Panc1 (cell line): ENCODE measurements at places on chromosomes 13 and 19.
A peak's percentile ranks its signal among the peaks of the same experiment; 100 is the strongest.

DNA sequence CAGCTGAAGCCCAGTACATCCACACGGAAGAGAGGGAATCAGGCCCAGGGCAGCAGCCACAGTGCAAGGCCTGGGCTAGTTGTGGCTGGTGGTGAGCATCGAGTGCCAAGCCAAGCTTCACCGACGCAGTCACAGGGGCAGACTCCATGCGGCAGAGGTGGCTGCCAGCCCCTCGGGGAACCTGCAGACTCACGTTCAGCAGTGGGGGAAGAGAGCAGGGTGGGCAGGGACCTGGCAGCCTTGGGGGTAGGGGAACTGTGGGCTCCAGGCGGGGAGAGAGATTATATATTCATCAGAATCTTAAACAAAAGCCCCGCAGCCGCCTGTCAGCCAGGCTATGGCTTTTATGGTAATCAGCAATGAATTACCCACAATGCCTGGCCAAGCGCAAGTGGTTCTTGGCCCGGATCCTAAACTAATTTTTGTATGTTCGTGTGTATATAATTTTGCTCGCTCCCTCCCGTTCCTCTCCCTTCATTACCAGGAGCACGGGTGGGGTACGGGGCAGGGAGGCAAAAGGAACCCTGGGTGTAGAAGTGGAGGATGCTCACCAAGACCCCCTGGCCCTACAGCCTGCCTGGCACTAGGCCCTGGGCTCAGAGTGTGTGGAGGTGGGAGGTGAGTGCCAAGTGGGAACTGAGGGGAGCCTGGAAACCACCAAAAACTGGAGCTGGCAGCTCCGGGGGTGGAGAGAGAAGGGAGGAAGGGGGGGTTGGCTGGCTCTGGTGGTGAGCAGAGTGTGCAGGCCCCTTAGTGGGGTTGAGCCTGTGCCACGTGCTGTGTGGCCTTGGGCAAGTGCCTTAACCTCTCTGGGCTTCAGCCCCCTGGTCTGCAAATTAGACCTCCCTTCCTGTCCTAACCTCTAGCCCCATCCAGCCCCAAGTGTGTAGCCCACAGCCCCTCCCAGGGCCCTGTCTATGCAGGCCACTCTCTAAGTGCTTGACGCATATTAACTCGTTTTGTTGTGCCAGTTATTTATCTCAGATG lies 31.9 kb downstream of the PTPRS start:
- peak overlapping the region; percentile 72; the same call in 1 of the 2 replicates for H3K27ac ChIP-seq
- no peaks in the 10 kb centered on the region for H3K27me3 ChIP-seq
- peaks cover 3% of the 10 kb centered on the region; the same call in 1 of the 2 replicates for H3K4me1 ChIP-seq
- H3K36me3 ChIP-seq, result no peaks in the 10 kb centered on the region

DNA sequence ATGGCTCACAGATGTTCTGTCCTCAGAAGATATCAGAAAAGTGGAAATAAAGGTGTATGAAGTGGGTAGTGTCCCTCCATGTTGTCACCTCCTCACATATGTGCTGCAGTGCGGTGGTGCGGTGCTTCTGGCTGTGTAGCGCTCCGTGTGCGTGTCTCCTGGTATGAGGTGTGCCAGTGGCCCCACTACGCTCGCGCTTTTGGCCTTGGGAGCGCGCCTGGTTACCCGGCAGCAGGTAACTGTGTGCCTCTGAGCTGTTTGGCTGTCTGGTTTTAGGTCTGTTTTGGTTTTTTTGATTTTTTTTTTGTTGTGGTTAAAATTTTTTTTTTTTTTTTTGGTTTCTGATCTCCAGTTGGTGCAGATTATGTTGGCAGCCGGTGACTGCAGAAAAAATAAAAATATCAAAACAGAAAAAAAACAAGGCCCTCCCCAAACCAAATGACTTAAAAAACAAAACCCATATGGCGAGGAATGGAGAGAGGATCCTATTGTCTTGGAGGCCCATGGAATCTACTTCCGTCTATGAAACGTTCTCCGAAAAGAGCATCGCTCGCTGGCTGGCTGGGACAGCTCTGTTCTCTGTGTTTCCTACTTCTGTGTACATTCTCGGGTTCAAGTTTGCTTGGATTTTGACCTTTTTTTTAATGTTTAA lies 7.9 kb downstream of the HNRNPL start:
- H3K4me3 ChIP-seq, result no peak overlapping the region
- peak overlapping the region; percentile 80 for H3K27ac ChIP-seq
- no peak for DNase-seq
- H3K4me1 ChIP-seq, result peaks cover 86% of the 10 kb centered on the region

DNA sequence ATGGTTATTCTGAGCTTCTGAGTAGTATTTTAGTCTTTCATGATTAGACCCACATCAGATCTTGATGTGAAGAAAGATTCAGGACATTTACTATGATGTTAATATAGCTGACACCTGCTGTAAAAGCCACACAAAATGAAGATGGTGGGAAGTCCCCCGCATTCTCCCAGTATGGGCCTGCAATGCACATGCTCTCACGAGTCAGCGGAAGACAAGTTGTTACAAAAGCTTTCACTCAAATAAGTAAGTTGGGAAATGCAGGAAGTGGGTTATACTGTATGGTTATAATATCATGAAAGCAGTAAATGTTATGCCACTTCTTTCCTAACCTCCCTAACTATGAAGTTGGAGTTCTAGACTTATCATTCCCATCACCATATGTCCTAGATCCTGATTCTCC lies 171.9 kb downstream of the KLF5 start:
- H3K27me3 ChIP-seq, result no peaks in the 10 kb centered on the region
- H3K27ac ChIP-seq, result no peak overlapping the region
- H3K4me3 ChIP-seq, result no peak overlapping the region

DNA sequence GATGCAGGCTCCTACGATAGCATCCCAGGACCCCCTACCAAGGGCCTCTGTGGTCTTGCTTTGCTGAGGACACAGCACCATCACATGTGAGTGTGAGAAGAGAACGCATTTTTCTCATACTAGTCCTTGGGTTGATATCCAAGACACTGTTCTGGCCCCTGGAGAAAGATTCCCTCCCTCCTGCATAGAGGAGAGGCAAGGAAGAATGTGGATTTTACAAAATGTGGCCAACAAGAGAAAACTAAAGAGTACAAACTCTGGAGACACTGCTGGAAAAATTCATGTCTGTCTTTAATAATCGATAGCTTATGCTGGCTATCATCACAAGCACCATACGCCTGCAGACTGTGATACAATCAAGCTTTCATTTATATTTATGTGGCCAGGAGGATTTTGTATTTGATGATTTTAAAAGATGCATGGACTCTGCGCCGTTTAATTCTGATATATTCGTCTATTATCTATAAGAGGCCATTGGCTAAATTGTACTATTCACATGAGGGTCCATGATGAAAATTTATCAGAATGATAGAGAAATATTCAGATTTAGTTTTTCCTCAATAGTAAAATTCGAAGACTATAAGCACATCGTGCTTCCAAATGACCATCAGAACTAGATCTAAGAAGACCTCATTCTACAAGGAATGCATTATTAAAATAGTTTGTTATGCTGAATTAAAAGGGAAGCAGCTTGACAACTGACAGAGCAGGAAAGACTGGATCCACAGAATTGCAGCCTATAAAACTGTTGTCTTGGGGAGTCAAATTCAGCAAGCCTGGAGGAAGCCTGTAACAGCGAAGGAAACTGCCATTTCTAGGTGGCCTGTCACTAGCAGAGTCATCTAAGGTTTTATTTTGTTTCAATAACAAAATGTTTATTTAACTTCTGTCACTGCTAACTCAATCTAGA lies 578.7 kb downstream of the DIAPH3 start:
- H3K4me3 ChIP-seq, result no peak overlapping the region
- no peak for DNase-seq
- no peaks in the 10 kb centered on the region for H3K4me1 ChIP-seq
- H3K36me3 ChIP-seq, result no peaks in the 10 kb centered on the region

GRCh38 chr13:90498096-90498495 lies 849.4 kb upstream of the MIR17HG start:
- no peak overlapping the region for H3K27ac ChIP-seq
- no peaks in the 10 kb centered on the region for H3K4me1 ChIP-seq
- no peak for DNase-seq
- no peaks in the 10 kb centered on the region for H3K27me3 ChIP-seq

DNA sequence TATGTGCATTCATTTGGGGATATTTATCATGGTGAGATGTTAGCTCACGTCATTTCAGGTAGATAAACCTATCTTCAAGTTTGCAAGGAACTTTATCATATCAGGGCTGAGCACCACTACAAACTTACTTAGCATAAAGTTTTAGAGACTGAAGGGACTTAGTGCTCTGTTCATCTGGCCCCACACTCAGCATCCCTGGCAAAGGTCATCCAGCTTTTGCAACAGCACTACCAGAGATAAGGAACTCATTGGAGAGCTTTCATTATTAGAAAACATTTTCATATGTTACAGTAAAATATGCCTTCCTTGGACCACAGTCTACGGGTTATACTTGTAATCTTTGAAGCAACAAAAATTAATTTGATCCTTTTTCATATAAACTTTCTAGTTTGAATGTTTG lies 263.4 kb downstream of the POU4F1 start:
- H3K4me1 ChIP-seq, result no peaks in the 10 kb centered on the region
- H3K27me3 ChIP-seq, result no peaks in the 10 kb centered on the region
- no peak overlapping the region for H3K4me3 ChIP-seq
- DNase-seq, result no peak

DNA sequence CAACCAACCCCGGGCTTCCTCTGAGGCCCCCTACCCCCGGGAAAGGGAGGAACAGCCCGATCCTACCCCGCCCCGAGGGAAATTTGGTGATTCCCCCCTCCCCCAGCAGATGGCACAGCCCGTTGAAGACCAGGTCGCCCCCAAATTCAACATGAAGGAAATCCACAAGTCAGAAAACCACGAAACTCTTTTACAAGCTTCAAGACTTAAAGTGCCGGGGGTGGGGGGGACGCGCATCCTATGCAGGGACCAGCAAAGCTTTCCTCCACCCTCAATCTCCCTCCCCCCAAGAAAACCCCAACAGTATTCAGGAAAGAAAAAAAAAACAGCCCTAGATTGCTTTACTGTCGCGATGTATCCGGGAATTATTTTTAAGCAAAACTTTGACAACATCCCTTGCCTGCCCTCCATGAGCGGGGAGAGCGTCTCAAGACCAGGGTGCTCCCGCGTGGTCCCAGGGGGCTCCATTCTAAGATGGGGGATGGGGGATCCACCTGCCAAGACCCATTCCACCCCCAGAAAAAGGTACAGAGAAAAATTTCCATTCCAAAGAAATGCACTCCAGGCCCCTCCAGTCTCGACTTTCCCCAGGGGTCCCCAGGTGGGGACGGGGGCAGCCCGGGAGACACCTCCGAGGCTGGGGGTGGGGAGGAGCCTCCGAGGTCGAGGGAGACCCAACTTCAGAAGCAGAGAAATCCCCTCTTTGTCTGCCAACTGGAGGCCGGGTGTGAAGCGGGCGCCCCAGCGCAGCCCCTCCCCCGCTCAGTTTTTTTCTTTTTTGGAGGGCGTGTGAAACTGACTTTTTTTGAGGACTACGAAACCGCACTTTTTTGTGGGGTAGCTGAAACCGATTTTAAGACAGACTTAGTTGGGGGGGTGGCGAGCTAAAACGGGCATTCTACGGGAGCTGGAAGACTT lies 1.5 kb downstream of the TCF3 start:
- peaks cover 4% of the 10 kb centered on the region for H3K4me1 ChIP-seq
- peak overlapping the region; percentile 64 for H3K4me3 ChIP-seq
- DNase-seq, result no peak
- no peaks in the 10 kb centered on the region for H3K36me3 ChIP-seq
- H3K27me3 ChIP-seq, result no peaks in the 10 kb centered on the region
- H3K27ac ChIP-seq, result peak overlapping the region; percentile 80

- H3K4me3 ChIP-seq, result no peak overlapping the region
- H3K27ac ChIP-seq, result no peak overlapping the region
- H3K4me1 ChIP-seq, result no peaks in the 10 kb centered on the region
- DNase-seq, result no peak
Observed at GRCh38 chr13:68168448-68168847, 938.3 kb upstream of the PCDH9 start.

- no peak for DNase-seq
- no peaks in the 10 kb centered on the region for H3K27me3 ChIP-seq
- no peaks in the 10 kb centered on the region for H3K36me3 ChIP-seq
- peak overlapping the region; percentile 59; the same call in 1 of the 2 replicates for H3K27ac ChIP-seq
- peaks cover 17% of the 10 kb centered on the region for H3K4me1 ChIP-seq
Observed at GRCh38 chr13:43058318-43058674, 34.9 kb downstream of the DNAJC15 start.

DNA sequence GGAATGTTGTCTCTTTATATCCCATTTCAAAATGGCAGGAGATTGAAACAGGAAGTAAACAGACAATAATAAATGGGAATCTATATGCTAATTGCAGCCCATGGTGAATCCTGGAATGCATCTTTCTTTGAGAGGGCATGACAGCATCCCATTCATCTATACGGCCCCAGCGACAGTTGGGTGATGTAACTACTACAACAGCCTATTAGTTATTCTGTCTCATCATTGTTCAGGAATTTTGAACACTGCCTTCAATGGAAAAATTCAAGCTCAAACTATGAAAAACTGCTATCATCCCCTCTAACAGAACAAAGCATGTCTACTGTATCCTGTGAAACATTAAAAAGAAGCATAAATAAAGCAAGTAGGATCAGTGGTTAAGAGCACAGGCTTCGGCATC lies 262.1 kb downstream of the DCT start:
- DNase-seq, result no peak
- H3K36me3 ChIP-seq, result no peaks in the 10 kb centered on the region
- H3K4me3 ChIP-seq, result no peak overlapping the region
- H3K4me1 ChIP-seq, result no peaks in the 10 kb centered on the region
- H3K27ac ChIP-seq, result no peak overlapping the region
- H3K27me3 ChIP-seq, result no peaks in the 10 kb centered on the region

DNA sequence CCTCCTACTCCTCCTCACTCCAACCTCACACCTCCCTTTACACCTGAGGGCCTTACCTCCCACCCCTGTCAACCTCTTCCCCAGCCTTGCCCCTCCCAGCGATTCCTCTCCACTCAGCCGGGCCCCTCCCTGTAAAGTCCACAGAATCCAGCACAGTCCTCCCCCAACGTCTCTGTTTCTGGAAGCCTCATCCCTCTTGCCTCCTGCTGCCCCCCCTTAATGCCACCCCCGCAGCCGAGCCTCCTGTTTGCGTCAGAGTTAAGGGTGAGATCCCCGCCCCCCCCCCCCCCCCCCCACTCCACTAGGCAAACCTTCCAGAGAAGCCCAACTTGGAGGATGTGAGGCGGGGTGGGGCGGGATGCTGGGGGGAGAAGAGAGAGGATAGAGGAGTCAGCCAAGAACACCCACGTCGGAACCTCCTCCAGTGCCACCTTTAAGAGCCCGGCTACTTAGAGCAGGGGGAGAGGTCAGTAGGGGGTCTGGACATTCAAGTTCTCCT lies 2.1 kb downstream of the UNC13A start:
- no peak overlapping the region for H3K4me3 ChIP-seq
- 0 out of 2 replicates have a peak, but pooled peaks cover 2% of the 10 kb centered on the region for H3K4me1 ChIP-seq
- H3K27me3 ChIP-seq, result no peaks in the 10 kb centered on the region
- H3K36me3 ChIP-seq, result peaks cover 4% of the 10 kb centered on the region; the same call in 1 of the 2 replicates

- peak; percentile 43 for DNase-seq
- peak overlapping the region; percentile 99 for H3K27ac ChIP-seq
- H3K4me3 ChIP-seq, result peak overlapping the region; percentile 13
Observed at GRCh38 chr19:13060964-13061927, 41.4 kb downstream of the LYL1 start.

GRCh38 chr13:45167611-45168554 lies 33.0 kb downstream of the KCTD4 start:
- H3K27ac ChIP-seq, result peak overlapping the region; percentile 65
- H3K4me3 ChIP-seq, result no peak overlapping the region
- no peak for DNase-seq
- no peaks in the 10 kb centered on the region for H3K27me3 ChIP-seq

- H3K4me3 ChIP-seq, result no peak overlapping the region
- H3K27me3 ChIP-seq, result no peaks in the 10 kb centered on the region
- H3K36me3 ChIP-seq, result no peaks in the 10 kb centered on the region
- no peak for DNase-seq
- H3K27ac ChIP-seq, result no peak overlapping the region
Observed at GRCh38 chr13:109196948-109197347, 567.5 kb downstream of the MYO16 start.

- no peak overlapping the region for H3K27ac ChIP-seq
- H3K36me3 ChIP-seq, result no peaks in the 10 kb centered on the region
- no peak overlapping the region for H3K4me3 ChIP-seq
- peaks cover 5% of the 10 kb centered on the region for H3K27me3 ChIP-seq
Observed at GRCh38 chr19:41671486-41671885, 16.6 kb downstream of the CEACAM7 start.
